ENCODE measurements at places on chromosomes 16 and 17.

- no peak for DNase-seq
Measured at GRCh38 chr16:79632289-79632688, 31.8 kb upstream of the MAF start.

DNA sequence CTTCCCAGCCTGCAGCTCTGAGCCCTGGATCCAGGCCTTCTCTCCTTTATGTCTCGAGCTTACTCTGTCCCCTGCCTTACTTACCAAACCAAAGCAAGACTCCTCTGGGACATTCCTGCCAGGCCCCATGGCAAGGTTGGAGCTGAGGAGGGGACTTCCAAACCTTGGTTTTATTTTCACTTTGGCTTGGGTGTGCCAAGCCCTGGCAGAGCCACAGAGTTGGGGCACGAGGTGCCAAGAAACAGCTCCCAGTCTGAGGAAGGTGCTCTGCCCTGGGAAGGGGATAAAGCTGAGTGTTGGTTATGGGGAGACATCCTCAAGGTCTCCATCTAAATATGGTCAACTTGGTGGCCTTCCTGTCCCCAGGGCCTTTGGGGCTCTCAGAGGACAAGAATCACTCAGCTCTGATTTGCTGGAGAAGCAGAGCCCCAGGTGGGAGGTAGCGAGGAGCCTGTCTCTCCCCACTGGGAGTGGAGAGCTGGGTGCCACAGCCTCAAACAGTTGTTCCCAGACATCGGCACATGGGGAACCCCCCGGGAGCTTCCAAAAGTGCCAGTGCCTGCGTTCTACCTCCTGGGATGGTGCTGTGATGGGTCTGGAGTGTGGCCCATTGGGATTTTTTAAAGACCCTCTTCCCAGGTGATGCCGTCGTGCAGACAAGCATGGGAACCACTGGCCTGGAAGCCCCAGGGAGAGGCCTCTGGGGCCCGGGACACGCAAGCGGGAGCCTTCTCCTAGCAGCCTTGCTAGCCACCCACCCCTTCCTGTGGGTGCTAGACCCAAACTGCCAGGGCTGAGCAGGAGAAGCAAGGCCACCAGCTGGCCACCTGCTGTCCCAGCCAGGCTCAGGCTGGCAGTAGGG is 10.3 kb downstream of the NLRC5 start:
- no peak for DNase-seq

DNA sequence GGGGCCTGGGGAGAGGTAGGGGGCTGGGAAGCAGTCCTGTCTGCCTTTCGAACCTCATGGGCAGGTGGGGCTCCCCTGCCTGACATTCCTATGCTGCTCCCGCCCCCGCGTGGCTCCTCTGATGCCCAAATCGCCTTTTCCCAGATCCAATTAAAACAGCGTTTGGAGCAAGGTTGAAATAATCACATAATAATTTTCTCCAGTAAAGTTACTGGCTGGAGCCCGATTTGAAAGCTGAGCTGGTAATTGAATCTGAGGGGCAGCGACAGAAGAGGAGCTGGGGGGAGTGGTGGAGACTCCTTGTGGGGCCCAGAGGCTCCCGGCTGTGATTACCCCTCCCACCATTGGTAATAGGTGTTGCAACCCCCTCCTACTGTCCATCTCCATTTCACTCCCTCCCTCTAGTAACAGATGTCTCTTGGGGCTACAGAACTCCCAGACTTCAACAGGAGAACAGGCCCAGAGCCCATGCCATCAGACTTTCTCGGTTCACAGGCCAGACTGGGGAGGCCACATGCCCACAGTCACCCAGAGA is 38.9 kb upstream of the C1QL1 start:
- DNase-seq = no peak

- DNase-seq = no peak
Measured at GRCh38 chr17:42676424-42677011, at the start of gene PLEKHH3. Gene PLEKHH3 (minus strand): TSS chr17:42676994. CDS start chr17:42676563, 431 bp downstream.

DNA sequence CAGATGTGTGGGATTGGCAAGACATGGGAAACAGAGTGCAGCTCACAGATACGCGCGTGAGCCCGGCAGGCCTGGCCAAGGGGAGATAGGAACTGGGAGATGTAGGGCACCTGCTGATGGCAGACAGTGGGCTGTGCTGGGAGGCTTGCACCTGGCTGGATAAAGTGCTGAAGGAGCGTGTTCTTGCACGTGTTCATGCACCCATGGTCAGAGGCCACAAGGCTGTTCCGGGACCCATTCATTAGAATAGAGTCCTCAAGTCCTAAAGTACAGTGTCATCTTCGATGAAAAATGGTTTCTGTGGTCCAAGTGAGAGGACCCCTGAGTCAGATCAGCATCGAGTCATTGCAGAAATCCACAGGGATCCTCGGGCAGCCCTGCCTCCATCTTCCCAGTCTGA is 236.4 kb downstream of the CCDC182 start:
- no peak for DNase-seq

- DNase-seq = no peak
Measured at GRCh38 chr17:17906418-17907215, 65.6 kb downstream of the TOM1L2 start.

DNA sequence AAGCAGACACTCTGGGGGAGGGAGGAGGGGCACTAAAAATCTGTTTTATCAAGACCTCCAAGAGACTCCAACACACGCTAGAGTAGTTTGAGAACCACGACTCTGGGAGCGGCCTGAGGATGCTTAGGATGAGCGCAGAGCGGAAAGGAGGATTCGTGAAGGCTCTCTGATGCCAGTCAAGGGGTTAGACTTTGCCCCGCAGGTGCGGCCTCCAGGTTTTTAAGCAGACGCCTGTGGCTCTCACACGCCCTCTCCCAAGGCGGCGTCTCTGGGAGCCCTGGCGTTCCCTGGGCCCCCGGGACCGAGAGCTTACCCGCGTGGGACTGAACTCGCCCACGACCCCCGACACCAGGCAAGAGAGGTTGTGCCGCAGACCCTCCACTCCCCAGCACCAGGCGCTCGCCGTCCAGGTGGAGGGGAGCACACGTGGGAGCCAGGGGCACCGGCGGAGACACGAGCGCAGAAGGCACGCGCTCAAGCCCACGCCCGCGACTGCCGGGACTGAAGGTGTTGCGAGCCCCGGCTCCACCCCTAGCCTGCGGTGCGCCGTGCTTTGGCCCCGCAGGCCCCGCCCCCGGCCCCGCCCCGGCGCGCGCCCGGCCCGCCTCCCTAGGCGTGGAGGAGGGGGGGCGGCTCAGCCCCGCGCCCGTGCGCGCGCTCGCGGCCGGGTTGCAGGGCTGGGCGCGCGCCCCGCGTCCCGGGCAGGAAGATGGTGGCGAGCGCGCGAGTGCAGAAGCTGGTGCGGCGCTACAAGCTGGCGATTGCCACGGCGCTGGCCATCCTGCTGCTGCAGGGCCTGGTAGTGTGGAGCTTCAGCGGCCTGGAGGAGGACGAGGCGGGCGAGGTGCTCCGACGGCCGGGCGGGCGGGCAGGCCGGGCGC is at the start of gene XYLT2:
TSS of gene XYLT2 (plus strand) at position 695 of the 881 bp plus-strand sequence. CDS start at position 710, 15 bp downstream.
- DNase-seq = peak; percentile 37

GRCh38 chr17:16158714-16159113 is 56.6 kb downstream of the NCOR1 start:
- DNase-seq = no peak

DNA sequence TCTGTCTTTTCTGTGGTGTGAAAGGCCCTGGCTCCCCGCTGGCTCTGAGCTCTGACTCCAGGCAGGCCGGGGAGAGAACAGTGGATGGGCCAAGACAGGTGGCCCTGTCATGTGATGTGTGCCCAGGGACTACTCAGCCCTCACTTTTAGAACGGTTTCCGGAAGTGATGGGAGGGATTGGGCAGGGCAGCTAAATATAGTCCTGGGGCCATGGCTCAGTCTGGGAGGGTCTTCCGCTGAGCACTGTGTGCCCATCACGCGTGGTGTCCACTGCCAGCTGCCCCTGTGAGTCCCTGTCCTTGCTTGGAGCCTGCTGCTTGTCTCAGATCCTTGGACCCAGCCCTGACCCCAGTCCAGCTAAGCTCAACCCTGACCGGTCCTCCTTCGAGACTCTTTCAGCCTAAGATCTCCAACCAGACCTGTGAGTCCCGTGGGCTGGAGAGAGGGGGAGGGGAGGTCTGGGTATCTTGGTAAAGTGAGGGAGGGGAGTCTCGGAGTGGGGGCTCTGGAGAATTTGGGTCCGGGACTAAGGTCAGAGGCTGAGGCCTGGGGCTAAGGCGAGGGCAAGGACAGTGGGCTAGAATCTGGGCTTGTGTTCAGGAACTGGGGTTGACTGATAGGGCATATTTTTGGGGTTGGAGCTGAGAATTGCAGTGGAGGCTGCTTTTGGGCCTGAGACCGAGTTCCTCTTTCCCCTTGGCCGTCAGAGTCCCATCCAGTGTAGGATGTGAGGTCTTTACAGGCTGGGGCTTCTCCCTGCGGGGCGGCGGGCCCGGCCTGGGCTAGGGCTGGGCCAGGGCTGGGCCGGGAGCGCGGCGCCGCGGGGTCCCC is at the start of gene TRIM72:
TSS of gene TRIM72 (plus strand) at position 243 of the 831 bp plus-strand sequence. CDS start 620 bp downstream, outside the sequence.
- DNase-seq = no peak

GRCh38 chr17:1787301-1787902 is 25.5 kb downstream of the SERPINF1 start:
- no peak for DNase-seq

DNA sequence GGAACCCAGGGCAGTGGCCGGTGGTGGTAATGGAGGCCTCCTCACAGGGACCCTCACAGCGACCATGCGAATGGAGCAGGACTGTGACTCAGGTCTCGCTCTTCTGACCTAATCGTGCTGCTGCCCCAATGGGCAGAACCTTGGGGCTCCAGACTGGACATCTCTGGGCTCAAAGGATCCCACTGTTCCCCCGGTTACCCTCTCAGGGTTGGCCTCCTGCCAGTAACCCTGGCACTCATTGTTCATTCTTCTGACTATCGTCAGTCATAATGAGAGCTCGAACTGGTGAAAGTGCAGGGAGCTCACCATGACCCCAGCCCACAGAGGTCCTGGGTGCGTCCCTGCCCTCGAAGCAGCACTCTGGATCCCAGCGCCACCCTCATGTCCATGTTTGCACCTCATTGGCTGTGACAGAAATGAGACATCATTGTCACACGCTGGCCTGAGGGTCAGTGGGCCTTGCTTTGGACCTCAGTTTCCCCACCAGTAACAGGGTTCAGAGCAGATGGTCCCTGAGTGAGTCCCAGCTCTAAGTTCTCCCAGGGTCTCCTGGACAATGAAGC is 4.0 kb upstream of the NPRL3 start:
- no peak for DNase-seq

GRCh38 chr16:54049591-54050458 is 236.8 kb downstream of the IRX3 start:
- DNase-seq = no peak

- no peak for DNase-seq
Measured at GRCh38 chr16:61887903-61888302, 148.3 kb downstream of the CDH8 start.

DNA sequence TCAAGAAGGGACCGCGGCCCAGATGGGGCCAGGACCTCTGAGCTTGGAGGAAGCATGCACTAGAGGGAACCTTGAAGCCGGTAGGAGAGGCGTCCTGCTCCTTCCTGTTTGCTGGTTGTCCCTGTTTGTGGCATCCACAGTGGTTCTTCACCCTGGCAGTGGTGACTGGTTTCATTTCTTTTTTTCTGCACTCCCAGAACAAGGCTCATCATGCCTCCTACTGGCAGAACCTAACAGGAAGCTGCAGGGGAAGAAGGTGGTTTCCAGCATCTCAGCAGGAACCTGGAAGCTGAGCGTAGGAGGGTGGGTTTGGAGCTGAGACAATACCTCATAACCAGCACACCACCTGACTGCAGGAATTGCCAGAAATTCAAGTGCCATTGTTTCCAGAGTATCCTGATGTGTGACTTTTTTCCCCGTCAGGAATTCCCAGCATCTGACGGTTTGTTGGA is 5.8 kb downstream of the TMEM231 start:
- DNase-seq = no peak

DNA sequence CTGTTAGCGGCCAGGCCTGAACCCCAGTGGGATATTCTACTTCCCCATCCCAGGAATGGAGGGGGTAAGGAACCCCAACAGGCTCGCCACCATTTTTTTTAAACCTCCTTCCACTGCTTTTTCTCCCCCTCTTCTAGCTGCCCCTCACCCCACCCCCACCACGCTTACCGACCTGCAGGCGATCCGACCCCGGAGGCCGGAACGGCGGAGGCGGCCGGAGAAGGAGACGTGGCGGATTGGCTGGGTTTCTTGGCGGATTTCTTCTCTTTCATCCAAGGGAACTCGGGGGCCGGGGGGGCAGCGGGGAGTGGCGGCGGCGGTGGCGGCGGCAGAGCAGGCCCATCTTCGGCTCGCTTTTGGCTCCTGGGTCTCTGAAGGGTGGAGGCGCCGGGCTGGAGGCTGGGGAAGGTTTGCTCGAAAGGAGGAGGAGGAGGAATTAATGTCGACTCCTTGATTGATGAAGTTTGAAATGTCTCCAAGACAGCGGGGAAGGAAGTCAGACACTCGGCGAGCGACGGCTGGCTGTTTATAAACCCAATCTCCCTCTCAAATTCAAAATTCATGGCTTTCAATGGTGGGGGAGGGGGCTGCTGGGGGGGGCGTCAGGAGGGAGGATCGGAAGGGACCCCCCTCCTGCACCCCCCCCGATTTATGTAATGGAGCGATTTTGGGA is 424 bp downstream of the HOXB2 start:
- peak; percentile 55 for DNase-seq

DNA sequence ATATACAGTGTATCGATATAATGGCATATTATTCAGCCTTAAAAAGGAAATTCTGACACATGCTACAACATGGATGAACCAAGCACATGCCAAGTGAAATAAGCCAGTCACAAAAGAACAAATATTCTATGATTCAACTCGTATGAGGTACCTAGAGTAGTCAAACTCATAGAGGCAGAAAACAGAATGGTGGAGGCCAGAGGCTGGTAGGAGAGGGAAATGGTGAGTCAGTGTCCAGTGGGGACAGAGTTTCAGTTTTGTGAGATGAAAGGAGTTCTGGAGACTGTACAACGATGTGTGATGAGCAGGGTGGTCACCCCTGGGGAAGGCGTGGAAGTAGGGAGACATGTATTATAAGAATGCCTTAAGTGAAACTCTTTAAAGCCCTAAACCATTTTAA is 39.9 kb downstream of the RNF157 start:
- DNase-seq = no peak

GRCh38 chr17:77959926-77960521 is 1.5 kb downstream of the TNRC6C start:
- peak; percentile 30 for DNase-seq

GRCh38 chr16:49269201-49269600 is 12.4 kb downstream of the CBLN1 start:
- no peak for DNase-seq

DNA sequence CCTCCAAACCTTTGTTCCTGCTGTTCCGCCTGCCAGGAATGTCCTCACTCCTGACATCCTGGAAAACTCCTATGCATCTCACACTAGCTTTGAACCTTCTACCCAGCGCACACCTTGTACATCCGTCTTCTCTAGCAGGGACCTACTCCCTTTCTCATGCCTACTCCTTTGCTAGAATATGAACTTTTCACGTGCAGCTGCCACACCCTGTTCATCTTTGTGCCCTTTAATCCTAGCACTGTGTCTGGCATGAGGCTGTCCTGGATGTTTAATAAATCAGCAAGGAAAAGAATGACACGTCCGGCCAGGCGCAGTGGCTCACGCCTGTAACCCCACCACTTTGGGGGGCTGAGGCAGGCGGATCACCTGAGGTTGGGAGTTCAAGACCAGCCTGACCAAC is 111.0 kb downstream of the NTN1 start:
- no peak for DNase-seq
